Naive B cell (primary cell): ENCODE measurements at places on chromosomes 3 and 15. TPM values are rescaled to one million over a fixed set of nuclear protein-coding genes. Genes with fewer than 3 reads are reported as not detected.

DNA sequence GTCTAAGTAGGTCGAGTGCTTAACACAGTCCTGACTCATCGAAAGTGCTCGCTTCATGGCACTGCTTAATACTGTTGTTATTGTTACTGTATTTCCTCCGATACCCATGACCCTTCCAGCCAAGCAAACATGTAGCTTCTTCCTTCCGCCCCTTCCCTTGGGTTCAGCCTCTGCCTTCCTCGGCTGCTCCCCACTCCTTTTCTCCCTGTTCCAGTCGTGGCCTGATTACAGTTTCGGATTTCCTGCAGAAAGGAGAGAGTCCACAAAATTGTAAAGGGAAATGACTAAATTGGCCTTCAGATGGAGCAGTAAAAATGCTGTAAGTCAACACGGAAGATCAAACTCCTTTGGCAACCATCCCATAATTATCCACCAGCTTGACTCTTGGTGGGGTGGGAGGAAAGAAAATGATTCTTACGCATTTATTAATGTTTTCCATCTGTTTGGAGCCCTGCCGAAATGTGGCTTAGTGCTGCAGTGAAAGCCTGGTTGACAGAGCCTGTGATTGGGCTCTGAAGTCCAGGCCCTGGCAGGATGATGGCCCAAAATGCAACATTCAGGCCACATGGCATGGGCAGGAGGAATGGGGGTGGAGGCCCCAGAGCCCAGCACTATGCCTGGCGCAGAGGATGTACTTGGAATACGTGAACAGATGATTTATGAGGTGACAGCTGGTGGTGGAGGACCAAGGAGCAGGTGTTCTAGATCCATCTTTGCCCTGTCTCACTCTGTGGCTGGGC, 37.6 kb downstream of the FAM3D start:
- H3K36me3 ChIP-seq = no peaks in the 10 kb centered on the region
- no peak for DNase-seq
- no peaks in the 10 kb centered on the region for H3K4me1 ChIP-seq
- no peak overlapping the region for H3K4me3 ChIP-seq
- H3K27ac ChIP-seq = no peak overlapping the region

GRCh38 chr15:48983300-48983699, 19.6 kb upstream of the SHC4 start:
- no peak overlapping the region for H3K4me3 ChIP-seq
- no peaks in the 10 kb centered on the region for H3K4me1 ChIP-seq
- no peak for DNase-seq

DNA sequence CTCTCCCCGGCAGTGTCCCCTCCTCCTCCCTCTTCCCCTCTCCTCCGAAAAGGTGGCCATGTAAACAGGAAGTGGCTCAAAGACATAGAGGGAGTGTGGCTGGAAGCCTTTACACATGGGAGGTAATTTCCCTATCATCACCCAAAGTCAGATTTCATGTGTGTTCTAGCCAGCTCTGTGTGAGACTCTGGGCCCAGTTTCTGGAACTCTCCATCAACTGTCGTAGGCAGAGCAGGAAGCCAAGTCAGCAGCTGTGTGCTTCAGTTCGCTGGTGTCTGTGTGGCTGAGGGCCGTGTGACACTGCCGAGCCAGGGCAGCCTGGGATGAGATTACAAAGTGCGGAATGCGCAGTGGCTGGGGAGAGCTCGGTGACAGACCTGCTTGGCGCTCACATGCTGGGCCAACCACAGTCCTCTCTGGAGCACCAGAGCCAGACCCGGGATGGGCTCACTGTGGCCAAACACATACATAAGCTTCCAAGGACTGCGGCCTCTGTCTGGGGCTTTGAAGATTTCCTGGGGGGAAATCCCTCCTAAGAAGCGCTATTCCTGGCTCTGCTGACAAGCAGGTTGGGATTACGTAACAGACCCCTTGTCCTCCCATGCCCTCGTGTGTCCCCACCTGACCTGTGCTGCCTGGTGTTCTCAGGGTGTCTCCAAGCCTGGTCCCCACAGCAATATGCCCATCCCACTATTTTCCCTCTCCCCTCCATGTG, 50.7 kb downstream of the UMPS start:
- H3K36me3 ChIP-seq = no peaks in the 10 kb centered on the region
- no peak overlapping the region for H3K4me3 ChIP-seq
- DNase-seq = no peak
- H3K27me3 ChIP-seq = peaks cover 5% of the 10 kb centered on the region
- H3K4me1 ChIP-seq = no peaks in the 10 kb centered on the region

GRCh38 chr3:10380906-10381305, 60.0 kb upstream of the SEC13 start:
- peaks cover 3% of the 10 kb centered on the region for H3K27me3 ChIP-seq
- peaks cover 8% of the 10 kb centered on the region for H3K4me1 ChIP-seq
- H3K4me3 ChIP-seq = no peak overlapping the region
- no peak for DNase-seq
- H3K27ac ChIP-seq = no peak overlapping the region
- H3K36me3 ChIP-seq = peaks cover 9% of the 10 kb centered on the region

DNA sequence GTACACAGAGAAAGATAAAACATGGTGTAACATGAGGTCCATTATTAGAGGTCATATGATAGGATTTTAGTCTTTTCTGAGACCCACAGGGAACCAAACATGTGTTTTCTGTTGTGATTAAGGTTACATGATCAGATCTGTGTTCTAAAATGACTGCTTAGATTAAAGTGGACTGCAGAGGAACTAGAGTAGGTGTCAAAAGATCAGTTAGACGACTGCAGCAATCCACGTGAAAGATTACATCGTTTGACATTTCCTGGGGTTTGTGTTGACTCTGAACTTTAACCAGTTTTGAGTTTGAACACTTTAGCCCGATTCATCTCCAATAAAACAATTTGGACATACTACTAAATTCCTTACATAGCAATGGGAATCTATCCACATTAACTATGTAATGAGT, 5.1 kb downstream of the MIX23 start:
- DNase-seq = no peak
- H3K4me1 ChIP-seq = peaks cover 17% of the 10 kb centered on the region
- no peak overlapping the region for H3K4me3 ChIP-seq
- H3K36me3 ChIP-seq = peaks cover 8% of the 10 kb centered on the region
- H3K27me3 ChIP-seq = no peaks in the 10 kb centered on the region

DNA sequence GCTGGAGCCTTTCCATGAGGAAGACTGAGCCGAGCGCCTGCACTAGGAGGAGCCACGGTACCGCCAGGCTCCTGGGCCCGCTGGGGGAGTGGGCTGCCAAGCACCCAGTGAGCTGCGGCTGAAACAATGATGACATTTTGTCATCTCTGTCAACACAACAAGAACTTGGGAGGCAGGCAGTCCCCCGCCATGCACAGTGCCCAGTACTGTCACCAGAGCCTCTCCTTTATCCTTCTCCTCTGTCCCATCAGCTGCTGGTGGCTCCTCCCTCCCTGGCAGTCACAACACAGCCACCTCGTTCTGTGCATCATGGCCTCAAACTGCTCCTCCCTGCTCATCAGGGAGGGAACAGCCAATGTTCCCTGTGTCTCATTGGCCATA, 34.0 kb upstream of the PCSK6 start:
- no peak for DNase-seq
- H3K27ac ChIP-seq = no peak overlapping the region
- no peaks in the 10 kb centered on the region for H3K36me3 ChIP-seq
- peaks cover 5% of the 10 kb centered on the region for H3K4me1 ChIP-seq
- peaks cover 58% of the 10 kb centered on the region for H3K27me3 ChIP-seq

DNA sequence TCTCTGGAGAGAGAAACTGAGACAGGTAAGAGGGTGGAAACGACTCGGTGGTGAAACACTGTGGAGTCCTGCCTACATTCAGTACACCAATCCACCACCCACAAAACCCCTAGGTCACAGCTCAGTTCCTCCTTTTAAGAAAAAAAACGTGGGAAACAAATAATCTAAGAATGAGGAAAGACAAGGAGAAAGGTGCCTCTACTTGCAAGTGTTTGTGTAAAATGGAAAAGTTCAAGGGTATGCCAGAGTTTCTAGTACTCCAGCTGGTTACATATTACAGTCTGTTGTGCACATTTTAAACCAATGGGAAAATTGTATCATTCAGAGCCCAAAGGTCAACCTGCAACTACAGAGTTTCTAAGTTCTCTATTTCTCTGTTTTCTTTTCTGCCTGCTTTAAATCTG, 32.2 kb downstream of the HGD start:
- no peak overlapping the region for H3K27ac ChIP-seq
- H3K27me3 ChIP-seq = peaks cover under 1% of the 10 kb centered on the region
- H3K4me3 ChIP-seq = no peak overlapping the region
- no peak for DNase-seq
- H3K4me1 ChIP-seq = no peaks in the 10 kb centered on the region
- no peaks in the 10 kb centered on the region for H3K36me3 ChIP-seq

GRCh38 chr3:176075491-176075890, 1121.8 kb downstream of the TBL1XR1 start:
- H3K36me3 ChIP-seq = no peaks in the 10 kb centered on the region
- no peaks in the 10 kb centered on the region for H3K4me1 ChIP-seq
- no peak overlapping the region for H3K27ac ChIP-seq
- no peak for DNase-seq
- no peak overlapping the region for H3K4me3 ChIP-seq

DNA sequence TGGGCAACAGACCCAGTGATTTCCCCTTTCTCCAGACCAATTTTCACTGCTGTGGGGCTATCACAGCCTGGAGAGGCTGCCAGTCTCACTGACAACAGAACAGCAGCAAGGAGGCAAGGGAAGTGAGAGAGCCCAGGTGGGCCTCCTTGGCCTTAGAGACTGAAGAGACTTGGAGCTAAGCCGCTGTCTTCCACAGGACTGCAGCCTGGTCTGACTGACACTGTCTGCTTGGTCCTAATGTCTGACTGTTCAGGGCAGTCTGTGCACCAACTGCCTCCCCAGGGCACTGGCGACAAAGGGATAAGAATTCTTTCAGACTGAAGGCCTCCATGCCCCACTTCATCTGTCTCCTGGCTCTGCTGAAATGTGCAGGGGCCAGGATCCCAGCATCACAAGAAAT, 11.5 kb downstream of the POMGNT2 start:
- peaks cover 5% of the 10 kb centered on the region for H3K4me1 ChIP-seq
- H3K27ac ChIP-seq = no peak overlapping the region
- no peaks in the 10 kb centered on the region for H3K36me3 ChIP-seq
- no peaks in the 10 kb centered on the region for H3K27me3 ChIP-seq
- no peak for DNase-seq
- H3K4me3 ChIP-seq = no peak overlapping the region

GRCh38 chr15:88990185-88990679, 77.1 kb upstream of the MFGE8 start:
- no peaks in the 10 kb centered on the region for H3K36me3 ChIP-seq
- no peak overlapping the region for H3K4me3 ChIP-seq
- H3K27me3 ChIP-seq = peaks cover 36% of the 10 kb centered on the region
- no peaks in the 10 kb centered on the region for H3K4me1 ChIP-seq
- no peak for DNase-seq
- H3K27ac ChIP-seq = no peak overlapping the region

GRCh38 chr3:159711560-159712333, 276.9 kb upstream of the IL12A start:
- H3K27ac ChIP-seq = no peak overlapping the region
- H3K36me3 ChIP-seq = no peaks in the 10 kb centered on the region
- no peaks in the 10 kb centered on the region for H3K4me1 ChIP-seq
- H3K4me3 ChIP-seq = no peak overlapping the region

DNA sequence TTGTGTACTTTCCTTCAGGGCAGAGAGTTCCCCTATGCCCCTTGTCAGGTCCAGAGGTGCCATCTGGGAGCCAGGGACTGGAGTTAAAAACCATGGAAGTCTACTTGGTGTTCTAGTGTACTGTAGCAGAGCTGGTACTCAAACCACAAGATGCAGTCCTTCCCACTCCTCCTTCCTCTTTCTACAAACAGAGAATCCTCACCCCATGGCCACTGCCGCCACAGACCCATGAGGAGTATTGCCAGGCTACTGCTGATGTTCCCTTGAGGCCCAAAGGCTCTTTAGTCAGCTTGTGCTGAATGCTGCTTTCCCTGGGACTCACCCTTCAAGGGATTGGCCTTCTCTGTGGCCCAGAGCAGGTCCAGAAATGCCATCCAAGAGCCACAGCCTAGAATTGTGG, 229.2 kb upstream of the ZPLD1 start:
- H3K4me3 ChIP-seq = no peak overlapping the region
- no peak overlapping the region for H3K27ac ChIP-seq
- no peak for DNase-seq

GRCh38 chr15:63603516-63603915, 6.3 kb downstream of the FBXL22 start:
- H3K4me3 ChIP-seq = peak overlapping the region; percentile 93
- H3K27me3 ChIP-seq = no peaks in the 10 kb centered on the region
- H3K27ac ChIP-seq = peak overlapping the region; percentile 80
- DNase-seq = no peak
- H3K4me1 ChIP-seq = peaks cover 44% of the 10 kb centered on the region

DNA sequence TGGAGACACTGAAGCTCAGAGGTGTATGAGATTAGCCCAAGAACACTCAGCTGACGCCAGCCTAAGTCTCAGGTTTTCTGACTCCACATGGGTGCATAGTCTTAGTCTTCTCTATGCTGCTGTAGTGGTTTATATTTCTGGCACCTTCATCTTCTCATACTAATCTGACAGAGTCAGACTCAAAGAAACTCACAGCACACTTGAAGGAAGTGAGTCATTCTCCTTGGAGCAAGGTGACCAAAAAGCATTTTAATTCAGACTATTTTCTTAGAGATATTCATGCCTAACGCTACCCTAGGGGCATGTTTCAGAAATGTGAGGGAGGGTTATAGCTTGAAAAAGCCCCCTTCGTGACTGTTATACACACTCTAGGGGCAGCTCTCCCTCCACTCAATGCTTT, 775.3 kb upstream of the ARPP21 start:
- H3K36me3 ChIP-seq = no peaks in the 10 kb centered on the region
- no peak overlapping the region for H3K27ac ChIP-seq
- peaks cover 8% of the 10 kb centered on the region for H3K4me1 ChIP-seq
- no peak for DNase-seq

DNA sequence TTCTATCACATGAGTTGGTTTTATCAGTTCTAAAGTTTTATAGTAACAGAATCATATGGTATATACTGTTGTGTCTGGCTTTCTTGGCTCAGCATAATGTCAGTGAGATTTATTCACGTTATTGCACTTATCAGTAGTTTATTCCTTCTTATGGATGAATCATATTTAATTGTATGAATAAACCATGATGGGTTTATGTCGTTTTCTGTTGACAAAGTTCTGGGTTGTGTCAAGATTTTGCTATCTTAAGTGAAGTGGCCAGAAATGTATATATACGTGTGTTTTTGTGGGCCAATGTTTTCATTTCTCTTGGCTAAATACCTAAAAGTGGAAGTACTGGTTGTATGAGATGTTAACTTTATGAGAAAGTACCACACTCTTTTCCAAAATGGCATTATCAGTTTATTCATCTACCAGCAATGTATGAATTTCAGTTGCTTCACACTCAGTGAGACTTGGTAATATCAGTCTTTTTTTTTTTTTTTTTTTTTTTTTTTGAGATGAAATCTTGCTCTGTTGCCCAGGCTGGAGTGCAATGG, 112.4 kb upstream of the DCBLD2 start:
- no peaks in the 10 kb centered on the region for H3K27me3 ChIP-seq
- peaks cover 11% of the 10 kb centered on the region for H3K4me1 ChIP-seq
- no peak for DNase-seq

- H3K27me3 ChIP-seq = peaks cover 7% of the 10 kb centered on the region
- H3K4me3 ChIP-seq = no peak overlapping the region
- H3K27ac ChIP-seq = no peak overlapping the region
- H3K36me3 ChIP-seq = peaks cover 13% of the 10 kb centered on the region
Measured at GRCh38 chr15:70412794-70413193, 315.1 kb upstream of the TLE3 start.

The OR5K2 gene
- not detected for polyA plus RNA-seq

The NRROS gene
- polyA plus RNA-seq = 5.5 TPM

The ROPN1 gene
- not detected for polyA plus RNA-seq

The MAN2C1 gene
- polyA plus RNA-seq = 19.4 TPM

The ZNF148 gene
- 81.2 TPM for polyA plus RNA-seq

The EXOG gene
- 8.5 TPM for polyA plus RNA-seq

The ROBO1 gene
- 0.39 TPM for polyA plus RNA-seq

The RLBP1 gene
- polyA plus RNA-seq = not detected

The CACNA2D2 gene
- 0.24 TPM for polyA plus RNA-seq

The SERINC4 gene
- 2.6 TPM for polyA plus RNA-seq

The WWTR1 gene
- polyA plus RNA-seq = not detected

The MESD gene
- polyA plus RNA-seq = 18.3 TPM
